Substantia nigra (tissue), 51 donors: ENCODE measurements at places on chromosomes 6 and 20.
A peak's percentile ranks its signal among the peaks of the same experiment; 100 is the strongest.

GRCh38 chr20:53335555-53335954 lies 258.1 kb downstream of the ZNF217 start:
- DNase-seq = no peak

GRCh38 chr20:1533059-1533458 lies 24.4 kb downstream of the SIRPD start:
- no peak for DNase-seq

DNA sequence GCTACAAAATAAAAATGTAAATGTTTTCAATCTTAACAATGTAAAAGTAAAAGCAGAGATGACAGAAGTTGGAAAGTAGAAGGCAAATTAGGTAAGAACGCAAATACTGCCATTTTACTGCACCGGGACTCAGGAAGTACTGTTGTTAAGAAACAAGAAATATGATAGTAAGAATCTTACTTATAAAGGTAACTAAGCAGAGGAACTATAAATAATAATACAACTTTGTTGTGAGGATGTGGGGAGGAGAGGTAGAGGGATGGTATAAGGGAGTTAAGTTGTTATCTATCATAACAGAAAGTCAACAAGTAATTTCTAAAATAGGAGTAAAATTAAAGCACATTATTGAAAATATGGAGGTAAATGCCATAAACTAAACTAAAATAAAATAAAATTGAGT lies 104.3 kb upstream of the MRPS10 start:
- no peak for DNase-seq

DNA sequence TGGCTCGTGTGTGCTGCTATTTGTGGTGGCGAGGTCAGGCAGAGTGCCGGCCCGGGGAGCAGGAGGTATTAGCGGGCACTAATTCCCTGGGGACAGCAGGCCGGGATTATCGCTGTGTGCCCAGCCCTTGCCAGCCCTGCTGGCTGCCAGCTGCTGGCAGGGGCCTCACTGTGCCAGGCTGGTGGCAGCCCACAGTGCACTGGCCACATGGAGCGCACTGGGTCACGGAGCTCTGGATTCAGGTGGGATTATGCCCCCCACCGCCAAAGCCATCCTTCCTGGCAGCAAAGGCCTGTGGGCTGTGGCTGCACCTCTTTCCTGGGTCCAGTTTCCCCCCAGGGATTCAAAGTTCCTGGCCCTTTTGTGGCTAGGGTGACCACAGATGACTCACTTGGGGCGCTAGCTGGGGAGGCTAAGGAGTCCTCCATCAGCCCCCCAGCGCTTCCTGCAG lies 59.7 kb downstream of the YTHDF1 start:
- DNase-seq = no peak

DNA sequence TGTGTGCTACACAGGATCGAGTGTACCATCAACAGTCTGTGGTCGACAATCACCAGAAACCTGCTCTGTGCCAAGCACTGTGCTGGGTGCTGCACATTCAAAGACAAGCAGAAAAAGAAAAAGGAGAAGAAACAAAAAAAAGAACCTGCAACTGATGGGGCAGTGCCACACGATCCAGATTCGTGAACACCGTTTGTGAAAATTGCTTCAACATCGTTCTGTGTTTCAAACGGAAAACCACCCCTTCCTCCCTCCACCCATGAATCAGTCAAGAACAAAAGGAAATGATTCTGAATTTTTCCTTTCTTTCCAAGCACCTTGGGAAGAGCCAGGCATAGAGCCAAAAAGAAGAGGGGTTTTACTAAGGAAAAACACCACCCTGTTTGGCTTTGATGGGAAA lies 129.2 kb upstream of the ARID1B start:
- no peak for DNase-seq

DNA sequence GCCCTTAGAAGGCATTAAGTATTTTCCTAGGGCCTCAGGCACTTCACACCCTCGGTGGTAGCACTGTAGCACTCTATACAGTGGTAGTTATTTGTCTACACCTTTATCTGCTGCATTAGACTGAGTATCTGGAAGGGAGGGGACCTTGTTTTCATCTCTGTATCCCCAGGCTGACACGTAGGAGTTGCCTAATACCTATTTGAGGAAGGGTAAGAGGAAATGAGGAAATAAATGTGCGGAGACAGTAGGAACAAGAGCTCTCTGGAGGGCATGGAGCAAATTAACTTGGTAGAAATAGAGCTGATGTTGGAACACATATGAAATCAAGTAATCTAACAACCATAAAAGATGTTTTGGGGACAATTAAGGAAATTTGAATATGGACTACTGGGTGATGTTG lies 3.9 kb downstream of the CNPY3 start:
- no peak for DNase-seq

DNA sequence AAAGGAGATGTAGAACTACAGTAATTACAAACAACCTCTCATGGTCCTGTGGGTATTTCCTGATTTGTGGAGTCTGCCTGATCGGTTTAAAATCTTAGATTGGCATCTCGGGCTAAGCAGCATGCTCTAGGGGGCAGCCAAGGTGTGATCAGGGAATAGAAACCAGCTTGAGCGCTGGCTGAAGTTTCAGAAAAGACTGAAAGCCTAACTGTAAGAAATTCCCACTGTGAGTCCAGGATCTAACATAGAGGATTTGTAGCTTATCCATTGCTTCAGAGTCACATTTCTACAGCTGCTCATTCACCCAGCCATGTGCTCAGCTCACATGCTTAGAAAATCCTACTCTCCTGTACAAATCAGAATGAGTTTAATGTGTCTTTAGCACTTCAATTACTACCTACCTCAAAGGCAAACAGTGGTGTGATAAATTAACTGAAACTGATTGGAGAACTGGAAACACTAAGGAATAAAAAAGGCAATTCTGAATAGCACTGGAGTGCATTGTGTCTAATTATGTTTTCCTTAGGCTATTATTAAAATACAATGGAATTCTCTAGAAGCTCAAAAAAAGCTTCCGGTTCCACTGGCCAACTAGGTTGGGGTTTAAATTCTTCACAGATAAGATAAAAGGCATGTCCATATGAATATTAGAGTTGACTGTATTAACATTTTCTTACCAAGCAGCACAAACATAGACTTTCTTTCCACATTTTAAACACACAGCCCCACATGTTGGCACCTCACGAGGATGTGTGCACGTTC lies 73.8 kb upstream of the MPC1 start:
- DNase-seq = no peak

DNA sequence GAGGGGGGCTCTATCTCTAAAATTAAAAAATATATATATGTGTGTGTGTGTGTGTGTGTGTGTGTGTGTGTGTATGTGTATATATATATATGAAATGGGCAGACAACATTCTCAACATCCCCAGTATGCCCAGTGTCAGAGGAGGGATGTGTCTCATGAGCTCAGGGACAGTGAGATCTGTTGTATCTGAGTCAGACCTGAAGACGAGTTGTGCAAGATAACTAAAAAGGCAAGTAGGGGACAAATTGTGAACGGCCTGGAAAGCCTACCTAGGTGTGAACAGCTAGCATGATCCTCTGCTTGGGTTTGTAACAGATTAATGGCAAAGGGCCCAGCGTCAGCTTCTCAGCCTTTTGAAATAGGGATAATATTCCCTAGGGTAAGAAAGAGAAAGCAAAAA lies 124.3 kb downstream of the FAXC start:
- no peak for DNase-seq

GRCh38 chr20:3326779-3327521 lies 80.5 kb downstream of the DNAAF9 start:
- no peak for DNase-seq

DNA sequence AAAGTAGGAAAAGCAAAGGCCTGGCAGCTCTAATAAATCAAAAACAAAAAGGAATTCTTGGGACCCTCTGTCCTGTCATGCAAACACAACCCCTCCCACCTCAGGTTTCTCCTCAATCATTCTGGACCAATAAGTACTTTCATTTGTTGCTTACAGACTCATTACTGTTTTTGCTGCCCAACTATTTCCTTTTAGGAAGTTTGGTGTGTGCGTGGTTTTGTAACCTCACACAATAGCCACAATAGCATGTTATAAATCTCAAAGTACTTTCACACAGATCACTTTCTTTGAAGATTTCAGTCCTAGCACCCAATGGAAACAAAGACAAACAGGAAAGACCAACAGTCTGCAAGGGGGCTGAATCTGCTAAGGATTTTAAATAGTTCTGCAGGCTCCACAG lies 4.5 kb downstream of the MRPL14 start:
- no peak for DNase-seq

DNA sequence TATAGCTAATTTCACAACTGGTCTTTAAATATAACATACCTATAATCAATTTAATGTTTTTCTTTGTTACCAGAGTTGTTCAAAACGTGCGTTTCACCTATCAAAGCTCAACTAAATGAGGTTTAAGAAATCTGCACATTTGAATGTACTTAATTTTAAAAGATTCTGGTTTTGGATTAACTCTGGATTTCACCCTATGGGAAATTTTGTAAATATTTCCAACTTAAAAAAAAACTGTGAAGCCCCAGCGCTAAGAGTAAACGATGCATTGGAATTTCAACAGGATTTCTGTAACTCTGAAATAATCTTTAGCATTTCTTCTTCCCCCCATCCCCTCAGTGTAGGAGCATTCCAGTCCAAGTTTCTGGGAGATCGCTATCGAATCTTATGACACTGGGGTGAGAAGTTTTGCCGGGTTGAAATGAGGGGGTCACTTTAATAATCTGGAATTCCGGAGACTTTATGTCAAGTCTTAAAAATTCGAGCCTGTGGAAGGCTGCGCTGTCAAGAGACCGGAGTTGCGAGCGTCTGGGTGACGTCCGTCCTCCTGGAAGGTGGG lies 643 bp upstream of the MAP3K4 start:
- no peak for DNase-seq

GRCh38 chr20:47674686-47675085 lies 110.6 kb downstream of the SULF2 start:
- DNase-seq = no peak

DNA sequence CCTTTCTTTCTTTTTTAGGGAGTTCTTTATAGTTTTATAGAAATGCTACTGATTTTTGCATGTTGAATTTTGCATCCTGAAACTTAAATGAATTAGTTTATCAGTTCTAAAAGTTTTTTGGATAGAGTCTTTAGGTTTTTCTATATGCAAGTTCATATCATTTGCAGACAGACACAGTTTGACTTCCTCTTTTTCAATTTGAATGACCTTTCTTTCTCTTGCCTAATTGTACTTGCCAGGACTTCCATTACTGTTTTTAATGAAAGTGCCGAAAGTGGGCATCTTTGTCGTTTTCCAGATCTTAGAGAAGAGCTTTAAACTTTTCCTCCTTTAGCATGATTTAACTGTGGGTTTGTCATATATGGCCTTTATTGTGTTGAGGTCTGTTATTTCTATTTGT lies 21.1 kb upstream of the EDN1 start:
- no peak for DNase-seq

DNA sequence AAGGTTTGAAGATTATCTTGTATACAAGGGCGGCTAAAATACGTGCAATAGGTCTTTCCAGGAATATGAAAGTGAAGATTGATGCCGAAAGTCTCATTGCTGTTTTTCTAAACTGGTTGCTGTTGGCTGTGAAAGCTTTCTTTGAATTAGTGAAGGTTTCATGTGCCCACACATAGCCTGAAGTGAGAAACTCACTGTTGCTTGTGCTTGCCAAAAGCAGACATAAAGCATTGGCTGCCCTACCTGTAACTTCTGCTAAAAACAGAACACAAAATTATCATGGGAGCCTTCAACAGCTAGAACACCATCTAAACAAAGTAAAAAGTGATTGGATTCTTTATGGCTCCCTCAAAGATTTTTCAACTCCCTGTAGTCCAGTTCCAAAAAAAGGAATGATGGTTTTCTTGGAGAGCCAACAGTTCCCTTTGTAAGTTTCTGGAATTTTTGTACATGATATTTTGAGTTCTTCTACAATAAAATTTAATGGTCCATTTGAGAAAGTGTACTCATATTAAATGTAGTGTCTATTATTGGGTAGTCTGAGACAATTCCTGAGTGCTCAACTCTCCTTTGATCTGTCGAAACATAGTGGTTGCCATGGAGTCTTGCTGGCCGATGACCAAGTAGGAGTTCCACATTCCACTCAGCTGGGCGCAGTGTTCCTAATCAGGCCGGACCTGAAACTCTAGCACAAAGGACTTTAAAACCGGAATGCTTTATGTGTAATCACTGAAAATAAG lies 68.5 kb downstream of the PLEKHG1 start:
- peak; percentile 14 for DNase-seq

DNA sequence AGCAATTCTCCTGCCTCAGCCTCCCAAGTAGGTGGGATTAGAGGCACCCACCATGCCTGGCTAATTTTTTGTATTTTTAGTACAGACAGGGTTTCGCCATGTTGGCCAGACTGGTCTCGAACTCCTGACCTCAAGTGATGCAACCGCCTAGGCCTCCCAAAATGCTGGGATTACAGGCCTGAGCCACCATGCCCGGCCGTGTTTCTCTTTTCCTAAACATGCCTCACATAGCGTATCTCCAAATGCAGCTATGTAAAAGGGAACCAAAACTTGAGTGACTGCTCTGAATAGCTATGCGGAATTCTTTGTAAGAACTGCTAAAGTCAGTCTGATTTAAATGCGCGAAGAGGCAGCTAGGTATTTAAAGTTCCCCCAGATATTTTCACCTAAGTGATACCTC lies 20.5 kb downstream of the BPIFA2 start:
- no peak for DNase-seq

DNA sequence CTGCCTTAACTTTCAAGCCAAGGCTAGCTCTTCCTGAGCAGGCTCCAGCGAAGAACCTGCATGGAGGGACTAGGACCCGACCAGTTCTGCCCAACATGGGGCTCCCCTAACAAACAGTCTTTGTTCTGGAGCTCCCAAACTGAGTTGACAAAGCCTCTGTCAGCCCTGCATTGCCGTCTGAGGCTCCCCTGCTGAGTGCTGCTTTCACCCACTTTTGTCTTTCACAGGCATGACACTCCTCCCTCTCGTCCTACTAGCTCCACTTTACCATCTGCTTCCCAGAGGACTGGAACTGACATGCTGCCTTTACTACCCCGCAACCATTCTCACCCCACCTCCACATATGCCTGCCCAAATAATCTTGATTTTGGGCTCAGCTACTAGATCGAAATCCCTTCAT lies 45.1 kb upstream of the B4GALT5 start:
- DNase-seq = no peak

GRCh38 chr6:35742842-35743241 lies 6.0 kb downstream of the ARMC12 start:
- no peak for DNase-seq

- no peak for DNase-seq
Observed at GRCh38 chr6:91788501-91788900, 1201.6 kb upstream of the MAP3K7 start.
